NCI-H1436 treated with DMSO at 0.1 percent for 48 hours (cell line): ENCODE measurements at places on chromosomes 6 and 20.

DNA sequence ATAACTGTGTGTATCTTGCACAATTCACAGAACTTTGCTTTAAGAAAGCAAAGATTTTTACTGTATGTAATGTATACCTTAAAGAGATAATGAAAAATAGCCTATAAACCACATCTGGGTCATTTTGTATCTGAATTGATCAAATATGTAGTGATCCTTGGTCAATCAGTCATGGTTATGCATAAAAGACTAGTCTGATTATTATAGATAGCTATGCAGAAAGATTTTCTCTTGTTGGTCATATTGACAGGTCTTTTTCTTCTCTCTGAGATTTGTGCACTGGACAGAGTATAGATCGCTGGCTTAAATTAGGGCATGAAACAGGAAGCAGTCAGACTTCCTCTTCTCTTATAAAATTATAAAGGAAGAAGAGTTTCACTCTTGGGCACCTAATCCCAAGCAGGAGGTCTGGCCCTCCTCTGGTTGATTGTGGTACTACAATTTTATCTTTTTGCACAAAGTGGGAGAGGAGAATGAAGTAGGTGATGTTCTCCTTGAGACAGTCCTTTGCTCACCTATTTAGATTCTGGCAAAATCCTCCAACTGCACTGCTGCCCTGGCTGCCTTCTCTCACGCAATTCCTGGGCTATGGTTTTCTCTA lies 380.9 kb upstream of the RGS17 start:
- DNase-seq = no peak

GRCh38 chr20:9128568-9128967 lies 59.7 kb downstream of the PLCB4 start:
- no peak for DNase-seq

DNA sequence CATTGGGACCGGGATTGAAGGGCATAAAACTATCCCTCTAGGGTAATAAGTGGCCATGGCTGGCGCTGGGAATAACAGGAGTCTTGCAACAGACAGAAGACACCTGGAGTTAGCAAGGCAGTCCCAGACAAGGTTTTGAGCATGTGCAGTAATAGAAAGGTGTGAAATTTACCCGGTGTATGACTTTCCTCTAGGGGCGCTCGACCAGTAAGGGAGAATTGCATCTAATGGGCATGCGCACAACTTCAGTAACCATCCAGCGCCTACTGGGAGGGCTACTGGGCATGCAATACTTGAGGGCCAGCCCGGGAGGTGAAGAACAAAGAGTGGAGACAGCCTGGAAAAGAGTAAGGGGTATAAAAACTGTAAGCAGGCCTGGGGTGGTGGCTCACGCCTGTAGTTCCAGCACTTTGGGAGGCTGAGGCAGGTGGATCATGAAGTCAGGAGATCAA lies 32.7 kb downstream of the SERPINB6 start:
- no peak for DNase-seq

GRCh38 chr6:38671885-38672467 lies 31.0 kb downstream of the GLO1 start:
- DNase-seq = no peak

DNA sequence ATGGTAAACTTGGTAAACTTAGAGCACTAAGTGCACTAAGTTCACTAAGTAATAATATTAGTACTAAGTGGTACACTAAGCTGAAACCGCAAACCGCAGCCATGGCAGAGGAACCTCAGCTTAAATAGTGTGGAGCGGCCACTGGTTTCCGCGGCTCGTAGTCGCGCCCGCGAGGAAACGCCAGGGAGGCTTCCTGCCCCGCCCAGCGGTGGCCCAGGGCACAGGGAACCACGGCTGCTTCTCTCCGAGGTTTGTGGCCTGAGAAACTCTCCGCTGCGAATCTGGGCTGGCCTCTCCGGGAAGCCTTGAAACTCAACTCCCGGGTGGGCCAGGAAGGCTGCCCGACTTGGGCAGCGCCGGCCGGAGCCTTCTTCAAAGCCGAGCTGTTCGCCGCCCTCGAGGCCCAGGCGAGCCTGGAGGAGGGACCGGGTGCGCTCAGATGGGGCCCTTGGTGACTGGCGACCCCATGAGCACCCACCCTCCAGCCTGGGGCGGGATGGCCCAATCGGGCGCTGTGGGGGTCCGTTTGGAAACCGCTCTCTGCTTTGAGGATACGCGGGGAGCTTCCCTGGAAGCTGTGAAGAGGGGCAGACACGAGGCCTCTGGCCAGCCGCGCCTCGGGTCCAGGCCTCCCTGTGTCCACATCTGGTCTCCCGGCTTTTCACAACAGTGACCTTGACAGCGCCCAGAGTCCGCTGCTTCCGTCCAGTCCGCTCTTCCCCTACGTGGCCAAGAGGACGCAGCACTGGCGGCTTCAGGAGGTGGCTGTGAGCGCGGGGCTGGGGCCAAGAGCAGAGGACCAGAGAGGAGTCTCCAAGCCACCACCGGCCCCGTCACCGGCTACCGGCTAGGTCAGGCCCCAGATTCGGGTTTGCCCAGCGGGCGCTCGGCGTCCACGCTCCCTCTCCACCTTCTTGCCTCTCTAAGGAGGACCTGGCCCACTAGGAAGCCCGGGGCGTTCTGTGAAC lies 25.4 kb upstream of the HLA-E start:
- no peak for DNase-seq

DNA sequence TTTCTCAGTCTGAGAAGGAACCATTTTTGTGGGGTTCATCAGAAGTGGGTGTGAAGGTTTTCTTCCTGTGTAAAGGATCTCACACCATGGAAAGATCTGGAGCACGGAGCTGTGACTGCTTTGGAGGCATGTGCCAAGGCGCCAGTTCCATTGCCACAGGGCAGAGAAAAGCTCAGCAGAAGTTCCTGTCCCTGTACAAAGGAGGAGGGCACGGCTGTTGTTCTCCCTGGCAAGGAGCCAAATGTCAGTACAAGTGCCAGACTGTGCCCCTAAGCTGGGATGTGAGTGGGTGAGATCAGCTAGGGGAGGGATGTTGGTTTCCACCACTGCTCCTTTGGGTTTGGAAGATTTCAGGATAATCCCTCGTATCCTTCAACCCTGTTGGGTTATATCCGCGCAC lies 117.3 kb downstream of the CRYBG1 start:
- DNase-seq = no peak

DNA sequence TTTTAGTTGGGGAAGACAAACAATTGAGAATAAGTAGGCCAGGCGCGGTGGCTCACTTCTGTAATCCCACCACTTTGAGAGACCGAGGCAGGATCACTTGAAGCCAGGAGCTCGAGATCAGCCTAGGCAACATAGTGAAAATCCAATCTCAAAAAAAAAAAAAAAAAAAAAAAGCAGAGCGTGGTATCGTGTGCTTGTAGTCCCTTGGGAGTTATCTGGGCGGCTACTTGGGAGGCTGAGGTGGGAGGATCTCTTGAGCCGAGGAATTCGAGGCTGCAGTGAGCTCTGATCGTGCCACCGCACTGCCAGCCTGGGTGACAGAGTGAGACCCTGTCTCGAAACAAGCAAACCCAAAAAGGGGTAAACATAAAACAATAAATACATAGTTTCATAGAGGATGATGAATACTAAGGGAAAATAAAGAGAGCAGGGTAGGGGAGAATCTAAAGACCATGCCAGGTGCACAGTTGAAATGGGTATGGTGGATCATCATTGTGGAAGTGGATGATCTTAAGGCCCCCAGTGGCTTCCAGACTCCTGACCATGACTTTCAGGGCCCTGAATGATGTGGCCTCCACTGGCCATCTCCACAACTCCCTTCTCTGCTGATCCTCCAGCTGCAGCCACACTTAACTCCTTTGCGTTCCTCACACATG lies 947 bp downstream of the POFUT1 start:
- no peak for DNase-seq

GRCh38 chr20:49539481-49540231 lies 28.3 kb downstream of the PTGIS start:
- DNase-seq = no peak

DNA sequence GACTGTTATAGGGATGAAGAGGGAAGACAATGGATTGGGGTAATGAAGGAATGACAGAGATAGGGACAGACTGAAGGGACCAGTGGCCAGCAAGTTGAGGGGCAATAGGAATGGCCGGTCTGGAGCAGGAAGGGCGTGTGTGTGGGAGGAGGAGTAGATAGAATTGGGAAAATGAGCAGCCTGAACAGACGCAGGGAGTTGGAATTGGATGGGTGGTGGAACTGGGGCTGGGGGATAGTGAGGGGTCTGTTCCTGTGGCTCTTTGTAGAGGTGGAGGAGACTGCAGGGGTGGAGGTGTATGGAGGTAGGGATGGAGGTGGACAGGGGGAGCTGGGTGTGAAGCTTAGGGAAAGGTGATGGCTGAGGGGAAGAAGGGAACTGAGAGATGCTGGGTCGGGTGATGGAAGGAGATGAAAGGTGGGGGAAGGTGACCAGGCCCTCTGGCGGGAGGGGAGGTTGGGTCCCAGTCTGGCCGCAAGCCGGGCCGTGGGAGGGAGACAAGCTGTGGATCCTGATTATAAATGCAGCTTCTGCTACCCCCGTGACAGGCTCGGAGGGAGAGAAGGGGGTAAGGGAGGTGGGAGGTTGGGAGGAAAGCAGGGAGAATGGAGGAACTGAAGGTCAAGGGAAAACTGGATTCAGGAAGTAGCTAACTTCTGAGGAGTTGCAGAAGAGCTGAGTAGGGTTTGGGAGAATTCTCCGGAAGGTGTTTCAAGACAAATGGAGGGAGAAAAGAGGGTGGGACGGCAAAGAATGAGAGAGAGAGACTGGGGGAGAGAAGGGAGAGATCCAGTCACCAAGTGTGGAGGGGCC lies 5.2 kb downstream of the SYNGAP1 start:
- no peak for DNase-seq

- DNase-seq = no peak
Observed at GRCh38 chr20:24662752-24663365, 193.4 kb downstream of the SYNDIG1 start.

GRCh38 chr6:109897025-109897424 lies 81.1 kb upstream of the GPR6 start:
- DNase-seq = no peak

DNA sequence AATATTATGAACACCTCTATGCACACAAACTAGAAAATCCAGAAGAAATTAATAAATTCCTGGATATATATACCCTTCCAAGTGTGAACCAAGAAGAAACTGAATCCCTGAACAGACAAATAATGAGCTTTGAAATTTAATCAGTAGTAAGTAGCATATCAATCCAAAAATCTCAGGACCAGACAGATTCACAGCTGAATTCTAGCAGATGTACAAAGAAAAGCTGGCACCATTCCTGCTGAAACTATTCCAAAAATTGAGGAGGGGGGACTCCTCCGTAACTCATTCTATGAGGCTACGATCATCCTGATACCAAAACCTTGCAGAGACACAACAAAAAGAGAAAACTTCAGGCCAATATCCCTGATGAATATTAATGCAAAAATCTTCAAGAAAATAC lies 67.0 kb upstream of the PDE7B start:
- no peak for DNase-seq

- DNase-seq = no peak
Observed at GRCh38 chr6:168109171-168109570, 30.2 kb upstream of the FRMD1 start.

DNA sequence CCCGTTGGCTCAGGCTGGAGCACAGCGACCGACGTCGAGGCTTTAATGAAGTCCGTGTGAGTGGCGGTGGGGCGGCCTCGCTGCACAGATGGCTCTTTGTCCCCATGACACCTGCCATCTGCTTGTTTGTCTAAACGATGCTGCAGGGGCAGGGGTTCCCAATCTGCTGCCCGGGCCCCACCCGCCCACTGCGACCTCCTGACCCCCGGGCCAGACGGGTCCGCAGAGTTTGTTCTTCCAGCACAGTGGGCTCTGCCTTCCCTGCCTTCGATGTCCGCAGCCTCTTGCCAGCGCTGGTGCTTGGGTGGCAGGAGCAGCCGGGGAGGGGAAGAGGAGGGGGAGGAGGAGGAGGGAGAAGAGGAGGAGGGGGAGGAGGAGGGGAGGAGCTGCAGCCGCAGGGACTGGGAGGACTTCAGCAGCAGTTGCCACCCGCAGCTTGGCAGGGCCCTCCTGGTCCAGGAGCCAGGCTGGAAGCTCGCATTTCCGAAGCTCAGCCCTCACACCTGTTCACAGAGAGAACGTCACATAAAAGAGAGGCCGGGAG lies 210.0 kb downstream of the DLL1 start:
- DNase-seq = no peak

GRCh38 chr20:55253781-55254180 lies 751.5 kb downstream of the CBLN4 start:
- DNase-seq = no peak

- no peak for DNase-seq
Observed at GRCh38 chr6:11121851-11122250, 10.3 kb upstream of the ERVFRD-1 start.

GRCh38 chr6:13536796-13537526 lies 37.4 kb upstream of the SIRT5 start:
- no peak for DNase-seq

DNA sequence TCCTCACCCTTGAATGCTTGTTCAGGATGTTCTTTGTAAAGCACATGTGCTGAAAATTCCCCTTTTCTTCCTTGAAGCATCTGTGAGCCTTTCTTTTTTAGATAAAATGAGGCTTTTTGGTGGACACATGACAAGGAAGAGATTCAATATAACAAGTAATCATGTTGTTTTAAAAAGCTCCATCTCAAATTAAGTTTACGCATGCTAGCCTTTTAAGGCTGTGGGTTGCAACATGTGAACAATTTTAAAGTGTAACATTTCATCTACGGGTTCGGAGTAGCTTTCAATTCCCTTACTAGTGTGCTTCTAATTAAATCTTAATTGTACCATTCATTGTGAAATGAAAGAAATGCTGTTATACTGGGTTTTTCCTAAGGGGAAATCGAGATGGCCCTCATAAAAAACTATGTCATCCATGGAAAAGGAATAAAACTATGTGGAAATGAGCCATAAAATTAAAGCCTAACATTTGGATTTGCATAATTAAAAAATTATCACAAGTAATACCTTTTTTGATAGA lies 19.3 kb upstream of the OSTM1 start:
- no peak for DNase-seq

DNA sequence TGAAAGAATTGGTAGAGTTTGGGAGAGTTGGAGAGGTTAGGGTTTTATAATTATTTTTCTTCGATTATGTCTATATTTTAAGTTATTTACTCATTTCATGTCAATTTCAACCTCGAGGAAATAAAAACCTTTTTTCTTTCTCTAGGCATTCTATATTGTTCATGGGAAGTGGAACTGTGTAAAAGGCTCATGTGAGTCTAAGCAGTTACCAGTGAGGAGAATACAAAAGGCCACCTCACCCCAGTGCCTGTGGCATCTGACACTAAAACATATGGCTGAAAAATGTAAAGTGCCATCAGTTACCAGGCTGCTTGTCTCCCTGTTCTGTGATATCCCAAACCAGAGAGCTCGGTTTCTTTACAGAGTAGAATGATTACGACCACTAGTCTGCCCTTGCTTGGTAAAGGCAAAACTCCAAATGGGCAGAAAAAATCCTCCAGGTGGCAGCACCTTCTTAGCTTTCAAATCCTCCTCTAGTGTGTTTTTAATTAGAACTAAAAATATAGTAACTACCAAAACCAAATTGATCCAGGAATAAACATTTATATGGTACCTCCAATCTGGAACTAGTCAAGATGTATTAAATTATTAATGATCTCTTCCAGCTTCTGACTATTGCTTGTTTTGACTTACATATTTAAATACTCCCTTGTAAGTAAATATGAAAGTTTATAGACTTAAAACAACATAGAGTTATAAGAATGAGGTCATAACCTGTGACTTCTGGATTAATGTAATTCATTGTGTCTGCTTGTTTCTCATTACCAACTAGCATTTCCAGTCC lies 122.6 kb upstream of the MCHR2 start:
- DNase-seq = no peak

- DNase-seq = no peak
Observed at GRCh38 chr6:4678506-4679300, 97.5 kb upstream of the CDYL start.
